ENCODE measurements at places on chromosomes 7 and 10. TPM values are rescaled to one million over a fixed set of nuclear protein-coding genes. Genes with fewer than 3 reads are reported as not detected.

DNA sequence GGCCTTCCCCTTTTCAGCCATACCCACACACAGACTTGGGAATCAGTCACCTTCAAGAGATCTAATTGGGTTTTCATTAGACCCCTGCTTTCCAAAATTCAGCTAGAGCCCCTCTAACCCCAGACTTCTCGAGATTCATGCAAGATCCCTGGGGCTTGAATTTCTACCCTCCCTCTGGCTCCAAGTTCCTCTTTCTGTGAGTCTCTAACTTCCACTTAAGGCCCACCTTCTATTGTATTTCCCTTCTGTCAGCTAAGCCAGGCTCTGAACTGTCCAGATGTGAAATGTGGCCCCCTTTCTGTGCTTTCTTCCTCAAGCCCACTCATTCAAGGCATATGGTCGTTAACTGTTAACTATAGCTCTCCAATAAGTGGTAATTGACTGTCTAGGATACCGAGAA lies 132.2 kb downstream of the ZNF365 start:
- no peak for DNase-seq

The CAV1 gene
- 56.1 TPM for total RNA-seq

DNA sequence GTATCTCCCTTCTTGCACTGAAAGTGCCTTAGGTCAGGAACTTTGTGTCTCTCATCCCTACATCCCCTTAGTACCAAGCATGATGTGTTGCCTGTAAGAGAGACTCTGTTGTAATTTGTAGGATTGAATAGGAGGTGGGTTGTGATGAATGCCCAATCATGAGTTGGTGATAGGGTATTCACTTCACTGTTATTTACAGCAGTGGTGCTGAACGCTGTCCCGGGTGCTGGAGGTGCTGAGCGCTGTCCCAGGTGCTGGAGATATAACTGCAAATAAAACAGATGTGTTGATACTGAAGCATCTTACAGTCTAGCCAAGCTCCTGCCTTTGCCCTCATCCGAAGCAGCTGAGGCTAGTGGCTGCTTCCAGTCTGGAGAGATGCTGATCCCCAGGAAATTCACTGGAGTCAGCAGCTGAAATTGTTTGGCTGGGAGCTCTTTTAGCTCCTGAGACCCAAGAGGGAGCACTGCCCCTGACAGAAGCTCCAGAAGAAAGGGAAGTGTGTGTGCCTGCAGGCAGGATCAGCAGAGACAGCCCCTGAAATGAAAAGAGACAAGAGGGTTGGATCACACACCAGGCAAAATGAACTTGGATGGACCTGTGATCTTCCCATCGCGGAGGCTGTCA lies 183.4 kb downstream of the SORCS3 start:
- peak; percentile 77 for DNase-seq

GRCh38 chr10:56449770-56450169 lies 88.7 kb upstream of the ZWINT start:
- no peak for DNase-seq

DNA sequence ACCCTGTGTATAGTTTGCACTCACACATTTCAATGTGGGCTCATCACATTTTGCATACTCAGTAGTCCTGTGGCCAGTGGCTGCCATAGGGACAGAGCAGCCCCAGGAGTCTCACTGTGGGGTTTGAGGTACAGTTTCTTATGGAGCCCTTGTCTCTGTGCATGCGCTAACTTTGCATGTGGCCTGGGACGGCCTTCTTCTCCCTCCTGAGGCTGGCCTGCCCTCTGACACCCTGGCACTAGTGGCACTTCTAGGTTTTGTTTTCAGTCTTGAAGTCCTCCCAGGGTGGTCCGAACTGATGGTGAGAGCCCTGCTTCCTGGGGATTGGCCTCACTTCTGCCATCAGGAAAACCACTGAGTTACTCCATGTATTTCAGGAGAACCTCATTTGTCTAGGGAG lies 21.2 kb downstream of the NACAD start:
- no peak for DNase-seq

DNA sequence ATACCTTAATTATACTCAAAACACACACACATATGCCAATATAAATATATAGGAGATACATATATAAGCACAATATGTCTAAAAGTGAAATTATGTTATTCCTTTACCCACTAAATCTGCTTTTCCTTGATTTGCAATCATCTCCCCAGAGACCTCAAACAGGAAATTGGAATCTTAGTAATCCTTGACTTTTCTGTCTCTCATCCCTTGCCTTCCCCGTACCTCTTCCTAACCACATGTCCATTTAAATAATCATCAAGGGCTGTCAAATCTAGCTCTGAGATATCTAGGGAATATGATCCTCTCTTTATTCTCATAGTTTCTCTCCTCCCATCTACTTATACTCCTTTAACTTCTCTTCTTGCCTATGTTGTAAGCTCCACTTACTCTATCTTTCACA lies 336.6 kb downstream of the HGF start:
- no peak for DNase-seq

The ARMS2 gene
- total RNA-seq, result not detected

DNA sequence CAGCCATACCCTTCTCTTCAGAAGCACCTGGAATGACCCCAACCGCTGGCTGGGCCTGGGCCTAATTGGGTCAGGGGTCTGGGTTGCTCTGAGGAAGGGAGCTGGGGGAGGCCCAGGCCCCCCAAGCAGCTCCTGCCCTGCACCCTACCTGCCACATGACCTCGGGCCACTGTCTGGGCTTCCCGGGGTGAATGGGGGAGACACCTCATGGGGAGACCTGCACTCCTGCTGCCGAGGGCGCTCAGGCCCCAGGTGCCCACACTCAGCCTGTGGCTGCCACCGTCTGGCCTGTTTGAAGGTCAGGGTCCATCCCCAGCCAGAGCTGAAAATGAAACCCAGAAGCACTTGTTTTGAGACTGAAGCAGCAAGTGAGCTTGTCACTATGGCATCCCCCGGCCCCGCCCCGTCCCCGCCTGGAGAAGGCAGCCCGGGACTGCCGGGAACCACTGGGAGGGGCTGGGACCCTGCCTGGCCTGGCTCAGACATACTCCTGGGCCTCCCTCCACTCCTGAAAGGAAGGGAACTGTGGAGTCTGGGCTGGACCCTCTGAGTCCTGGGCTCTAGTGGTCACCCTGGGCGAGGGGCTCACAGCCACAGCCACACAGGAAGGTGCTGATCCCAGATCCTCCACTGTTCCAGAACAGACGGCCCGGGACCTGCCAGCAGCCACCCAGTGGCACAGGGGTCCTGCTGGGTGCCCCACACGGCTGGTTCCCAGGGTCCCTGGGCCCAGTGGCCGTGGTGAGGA lies 7.4 kb upstream of the MICALL2 start:
- DNase-seq, result no peak

The HECW1 gene
- 1.4 TPM for total RNA-seq

- DNase-seq, result no peak
These were observed 28.7 kb downstream of the WIPI2 start for GRCh38 chr7:5218564-5219360.

Data from type B pancreatic cell (in vitro differentiated cells).